A549 (cell line): ENCODE measurements at places on chromosomes 3 and 15. TPM values are rescaled to one million over a fixed set of nuclear protein-coding genes. Genes with fewer than 3 reads are reported as not detected.

The ZNF80 gene
- polyA plus RNA-seq, result not detected in 3 replicates

The ZNF620 gene
- 2.1 to 2.5 TPM (median 2.4 TPM) in 3 replicates for polyA plus RNA-seq

The OR5K2 gene
- polyA plus RNA-seq, result not detected in 3 replicates

The HESX1 gene
- polyA plus RNA-seq, result 0.16 to 0.35 TPM (median 0.29 TPM) in 3 replicates

The SERPINI2 gene
- not detected in 3 replicates for polyA plus RNA-seq

DNA sequence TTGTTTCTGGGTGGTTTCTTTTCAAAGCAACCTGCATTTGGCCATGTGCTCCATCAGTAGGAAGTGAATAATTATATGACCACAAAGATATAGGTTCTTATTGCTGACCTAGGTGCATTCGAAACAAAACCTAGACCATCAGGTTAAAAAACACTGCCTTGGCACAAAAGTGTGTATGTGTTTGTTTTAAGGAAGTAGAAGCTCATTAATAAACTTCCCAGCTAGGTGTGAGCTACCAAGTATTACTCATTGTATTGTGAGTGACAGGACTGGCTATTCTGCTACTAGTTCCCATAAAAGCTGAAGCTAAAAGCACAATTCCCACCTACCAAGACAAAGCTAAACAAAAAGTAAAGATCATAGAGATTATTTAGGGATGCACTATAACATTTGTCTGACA, 168.2 kb downstream of the TP63 start:
- no peak for DNase-seq

DNA sequence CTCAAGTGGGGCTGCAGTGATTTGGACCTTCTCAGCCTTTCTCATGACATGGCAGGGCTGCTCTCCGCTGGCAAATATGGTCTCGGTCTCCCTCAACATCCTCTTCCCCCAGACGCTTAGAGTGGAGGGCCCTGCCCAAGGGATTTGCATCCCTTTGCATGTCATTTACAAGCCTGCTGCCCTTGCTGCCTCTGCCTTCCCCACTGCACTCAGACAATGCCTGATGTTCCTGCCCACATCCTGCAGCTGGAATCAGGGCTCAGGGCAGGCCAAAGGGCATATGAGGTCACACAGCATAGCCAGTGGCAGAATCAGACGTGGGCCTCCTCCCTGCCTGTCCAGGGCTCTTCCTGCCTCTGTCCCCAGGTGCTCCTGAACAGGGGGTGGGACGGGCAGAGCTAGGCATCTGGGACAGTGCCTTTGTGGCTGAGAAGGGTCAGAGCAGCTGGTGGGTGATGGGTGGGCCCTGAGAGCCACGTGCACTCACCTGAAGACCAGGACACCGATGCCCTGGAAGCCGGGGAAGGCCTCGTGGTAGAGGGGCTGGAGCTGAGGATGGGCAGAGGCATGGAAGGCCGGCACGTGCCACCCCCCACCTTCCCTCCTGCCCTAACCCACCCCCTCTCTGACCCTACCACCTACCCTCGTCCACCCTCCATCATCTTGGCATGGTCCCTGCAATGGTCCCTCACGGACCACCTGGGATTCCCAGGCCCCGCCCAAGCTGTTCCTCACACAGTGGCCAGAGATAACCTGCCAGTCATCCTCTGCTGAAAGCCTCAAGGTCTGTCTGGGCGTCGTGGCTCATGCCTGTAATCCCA, 27.4 kb upstream of the GOLGA6C start:
- no peak for DNase-seq

GRCh38 chr15:79332824-79333510, 22.1 kb downstream of the TMED3 start:
- DNase-seq, result no peak

- DNase-seq, result no peak
Measured at GRCh38 chr3:155079746-155080487, at the start of gene MME. Gene MME, plus strand, starts transcription at chr3:155080319. Its CDS starts 3,849 bp downstream, at chr3:155084168.

DNA sequence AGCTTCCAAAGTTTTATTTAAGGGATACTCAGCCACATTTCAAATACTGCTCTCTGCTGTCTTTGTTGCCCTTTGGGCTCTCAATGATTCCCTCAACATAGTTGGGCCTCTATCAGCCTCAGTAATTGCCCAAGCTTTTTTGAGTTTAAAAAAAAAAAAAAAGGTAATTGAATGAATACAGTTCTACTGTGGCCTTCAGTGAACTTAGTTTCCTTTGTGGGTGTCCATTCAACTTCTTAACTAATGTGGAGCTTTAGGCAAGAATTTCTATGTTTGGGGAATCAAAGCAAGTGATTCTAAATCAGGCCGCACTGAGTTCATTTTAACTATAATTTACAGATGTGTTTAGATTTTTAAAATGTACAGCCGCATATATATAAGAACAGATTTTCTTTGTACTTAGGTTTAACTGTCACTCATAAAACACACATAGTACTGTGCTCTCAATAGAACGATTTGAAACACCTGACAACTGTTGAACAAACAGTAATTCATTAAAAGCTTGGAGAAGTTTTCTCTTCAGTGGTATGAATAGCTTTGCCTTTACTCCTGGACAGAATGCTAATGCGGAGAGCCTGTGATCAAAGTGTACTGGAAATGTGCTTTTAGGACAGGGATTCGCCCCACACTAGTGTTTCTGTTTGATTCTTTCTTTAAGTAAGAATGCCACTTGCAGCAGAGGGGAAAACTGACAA, 844.9 kb upstream of the SEMA6D start:
- DNase-seq, result no peak

- DNase-seq, result no peak
Measured at GRCh38 chr3:8143186-8143585, 358.4 kb upstream of the LMCD1 start.
